Fibroblast of the aortic adventitia (primary cell): ENCODE measurements at places on chromosomes 11 and 22. TPM values are rescaled to one million over a fixed set of nuclear protein-coding genes. Genes with fewer than 3 reads are reported as not detected.

GRCh38 chr22:49838771-49839717 lies 11.4 kb upstream of the BRD1 start:
- DNase-seq, result no peak

DNA sequence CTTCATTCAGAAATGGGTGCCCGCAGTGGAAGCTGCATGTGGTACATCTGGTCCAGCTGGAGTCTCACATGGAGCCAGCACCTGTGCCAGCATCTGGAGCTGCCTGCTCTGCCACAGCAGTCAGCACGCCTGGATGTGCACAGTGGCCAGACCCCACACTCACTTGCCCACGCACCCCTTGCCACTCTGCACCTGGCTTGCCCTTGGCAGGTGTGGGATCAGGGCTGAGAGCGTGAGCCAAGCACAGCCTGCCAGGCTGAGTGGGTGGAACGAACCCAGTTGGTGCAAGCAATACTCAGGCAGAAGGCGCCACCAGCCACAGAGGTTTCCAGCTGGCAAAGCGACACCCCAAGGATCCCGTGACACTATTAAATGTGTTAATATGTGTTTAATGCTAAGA lies 95.5 kb upstream of the AMOTL1 start:
- DNase-seq, result no peak

DNA sequence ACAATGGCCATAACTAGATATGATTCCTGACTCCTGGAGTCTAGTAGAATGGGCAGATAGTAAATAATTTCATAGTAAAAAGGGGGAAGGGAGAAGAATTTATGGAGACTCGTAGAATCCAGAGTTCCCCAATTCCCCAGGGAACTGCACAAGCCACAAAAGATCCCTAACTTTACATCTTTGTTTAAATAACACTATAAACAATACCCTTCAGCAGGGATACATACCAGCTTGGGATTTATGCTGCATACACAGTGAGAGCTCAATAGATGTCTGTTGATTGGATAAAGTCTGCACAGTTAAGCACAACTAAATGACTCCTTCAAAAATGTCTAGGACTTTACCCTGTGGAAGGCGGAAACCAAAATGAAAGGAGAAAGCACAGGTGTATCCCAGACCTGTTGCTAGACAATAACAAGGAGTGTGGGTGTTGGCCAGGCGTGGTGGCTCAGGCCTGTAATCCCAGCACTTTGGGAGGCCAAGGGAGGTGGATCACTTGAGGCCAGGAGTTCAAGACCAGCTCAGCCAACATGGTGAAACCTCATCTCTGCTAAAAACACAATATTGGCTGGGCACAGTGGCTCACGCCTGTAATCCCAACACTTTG lies 6.8 kb downstream of the SLC35F2 start:
- no peak for DNase-seq

DNA sequence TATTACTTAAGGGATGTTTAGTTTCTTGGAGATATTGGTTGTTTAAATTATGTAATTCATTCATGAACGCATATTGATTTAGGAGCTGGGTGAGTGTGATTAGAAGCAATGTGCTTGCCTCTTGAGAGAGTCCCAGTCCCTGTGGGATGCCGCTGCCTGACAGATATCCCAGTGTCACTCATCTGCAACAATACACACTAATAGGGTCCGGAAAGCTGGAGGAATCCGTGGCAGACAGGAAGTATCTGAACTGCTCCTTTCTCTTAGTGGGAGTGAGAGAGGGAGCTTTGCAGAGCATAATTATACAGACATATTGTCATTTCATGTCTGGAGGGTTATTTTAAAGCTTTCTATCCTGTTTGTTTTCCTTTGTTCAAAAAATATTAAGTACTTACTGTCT lies 17.4 kb downstream of the AMOTL1 start:
- DNase-seq, result no peak

DNA sequence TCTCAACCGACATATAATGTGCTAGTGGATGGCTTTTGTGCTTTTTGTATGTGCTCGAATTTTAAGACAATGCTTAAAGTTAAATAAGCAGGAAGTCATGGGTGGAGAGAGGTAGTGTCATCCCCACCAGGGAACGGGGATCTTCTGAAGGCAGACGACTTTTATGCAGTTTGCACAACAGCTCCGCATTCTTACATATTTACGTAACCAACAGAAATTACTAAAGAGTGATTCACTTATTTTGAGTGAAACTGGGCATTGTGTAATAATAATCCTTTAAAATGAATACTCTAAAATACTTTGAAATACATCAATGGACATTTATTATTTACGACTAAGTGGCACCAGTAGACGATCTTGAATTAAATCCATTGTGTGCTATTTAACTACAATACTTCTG lies 305.1 kb downstream of the CNTN5 start:
- DNase-seq, result peak; percentile 57

- peak; percentile 66 for DNase-seq
Measured at GRCh38 chr11:74468936-74469335, 1.6 kb upstream of the KCNE3 start.

DNA sequence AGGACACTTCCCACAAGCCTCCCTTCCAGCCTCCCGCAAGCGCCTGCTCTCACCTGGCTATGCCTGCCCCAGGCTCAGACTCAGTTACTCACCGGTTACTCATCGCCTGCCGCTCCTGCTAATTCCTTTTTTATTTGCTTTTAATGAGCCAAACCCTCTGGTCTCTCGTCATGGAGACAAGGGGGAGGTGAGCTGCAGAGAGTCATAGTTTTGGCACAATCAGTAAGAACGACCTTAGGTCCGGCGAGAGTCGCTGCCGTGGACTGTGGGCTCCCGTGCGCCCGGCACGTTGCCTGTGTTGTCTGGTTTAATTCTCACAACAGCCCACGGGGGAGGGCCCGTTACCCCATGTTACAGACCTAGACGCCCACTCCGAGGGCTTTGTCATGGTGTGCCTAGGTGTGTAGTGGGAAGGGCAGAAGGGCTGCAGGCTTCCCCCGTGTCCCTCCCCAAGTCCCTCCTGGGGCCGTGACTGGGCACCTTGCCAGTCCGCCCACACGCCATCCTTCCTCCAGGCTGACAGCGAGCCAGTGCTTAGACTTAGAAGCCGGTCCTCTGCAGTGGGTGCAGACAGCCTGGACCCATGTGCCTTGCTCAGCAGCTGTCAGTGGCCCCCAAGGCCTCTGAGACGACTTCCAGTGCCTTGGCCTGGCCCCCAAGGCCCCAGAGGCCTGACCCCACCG lies 42.2 kb downstream of the WNT7B start:
- peak; percentile 65 for DNase-seq

DNA sequence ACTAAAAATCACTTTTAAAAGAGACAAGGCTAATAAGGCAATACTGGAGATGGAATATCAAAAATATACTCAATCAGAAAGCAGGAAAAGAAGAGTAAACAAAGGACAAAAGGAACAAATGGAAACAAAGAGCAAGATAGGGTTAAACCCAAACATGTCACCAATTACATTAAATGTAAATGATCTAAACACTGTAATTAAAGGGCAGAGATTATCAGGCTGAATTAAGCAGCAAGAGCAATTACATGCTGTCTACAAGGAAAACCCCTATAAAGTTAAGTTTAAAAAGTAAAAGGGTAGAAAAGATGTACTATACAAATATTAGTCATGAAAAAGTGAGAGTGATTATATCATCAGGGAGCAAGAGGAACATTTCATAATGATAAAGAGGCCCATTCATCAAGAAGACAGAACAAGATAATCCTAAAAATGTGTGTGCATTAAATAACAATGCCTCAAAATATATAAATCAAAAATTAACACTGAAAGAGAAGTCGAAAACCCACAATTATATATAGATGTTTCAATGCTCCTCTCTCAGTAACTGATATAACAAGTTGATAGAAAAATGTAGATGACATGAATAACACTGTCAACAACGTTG lies 56.8 kb downstream of the ALX4 start:
- DNase-seq, result no peak

GRCh38 chr11:28517621-28518020 lies 409.4 kb downstream of the METTL15 start:
- DNase-seq, result no peak

GRCh38 chr11:128563942-128564641 lies 23.3 kb downstream of the ETS1 start:
- no peak for DNase-seq

DNA sequence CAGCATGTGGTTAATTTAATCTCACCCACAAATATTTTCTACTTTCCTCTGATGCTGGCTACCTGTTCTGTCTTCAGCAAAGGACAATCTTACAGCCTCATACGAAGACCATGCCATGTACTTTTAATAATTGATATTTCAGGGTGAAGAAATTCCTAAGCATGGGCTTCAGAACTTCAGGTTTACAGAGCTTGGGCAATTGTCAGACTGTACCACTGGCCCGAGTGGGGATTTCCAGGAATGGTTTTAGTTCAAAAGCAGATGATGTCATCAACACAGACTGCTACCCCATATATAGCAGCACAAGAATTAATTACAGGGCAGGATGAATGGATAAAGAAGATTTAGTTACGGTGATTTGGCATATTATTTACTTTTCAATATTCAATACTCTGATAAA lies 171.8 kb downstream of the ETS1 start:
- no peak for DNase-seq

- peak; percentile 68 for DNase-seq
Measured at GRCh38 chr11:1073261-1073724, 1.4 kb upstream of the MUC2 start.

DNA sequence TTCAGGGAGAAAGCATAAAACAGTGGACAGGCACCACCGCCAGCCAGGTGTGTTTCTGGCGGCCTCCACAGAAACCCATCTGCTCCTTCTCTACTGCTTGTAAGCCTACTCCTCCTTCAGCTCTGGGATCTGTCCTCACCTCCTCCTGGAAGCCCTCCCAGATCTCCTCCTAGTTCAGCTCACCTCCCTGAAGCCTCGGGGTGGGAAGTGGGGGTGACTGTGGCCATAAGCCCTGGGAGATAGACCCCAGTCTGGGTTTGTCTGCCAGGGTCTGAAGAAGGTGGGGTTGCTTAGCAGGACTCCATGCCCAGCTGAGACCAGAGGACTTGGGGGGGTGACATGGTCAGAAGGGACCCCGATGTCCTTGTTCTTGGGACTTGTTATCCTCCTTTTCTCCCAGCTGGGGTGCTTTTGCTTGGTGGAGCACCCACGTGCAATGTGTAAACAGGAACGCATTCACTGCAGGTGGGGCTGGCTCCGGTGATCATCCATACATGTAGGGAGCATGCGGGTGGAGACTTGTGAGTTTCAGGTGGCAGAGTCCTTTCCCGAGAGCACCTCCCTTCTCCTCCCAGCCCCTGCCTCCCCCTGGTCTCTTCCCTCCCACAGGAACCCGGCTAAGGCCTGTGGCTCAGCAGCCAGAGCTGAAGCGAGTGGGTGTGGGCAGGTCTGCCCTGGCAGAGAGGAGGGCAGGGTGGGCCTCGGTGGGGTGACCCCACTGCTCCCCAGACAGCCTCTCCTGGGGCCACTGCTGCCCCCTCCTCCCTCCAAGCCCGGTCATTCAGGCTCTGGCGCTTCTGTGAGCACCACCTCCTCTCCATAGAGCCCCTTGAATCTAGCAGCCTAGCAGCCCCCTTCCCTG lies 25.9 kb downstream of the MRGPRG start:
- no peak for DNase-seq

- DNase-seq, result no peak
Measured at GRCh38 chr11:117874910-117875381, 1.5 kb downstream of the FXYD6 start.

- DNase-seq, result peak; percentile 85
Measured at GRCh38 chr22:31241936-31242335, 29.8 kb downstream of the LIMK2 start.

DNA sequence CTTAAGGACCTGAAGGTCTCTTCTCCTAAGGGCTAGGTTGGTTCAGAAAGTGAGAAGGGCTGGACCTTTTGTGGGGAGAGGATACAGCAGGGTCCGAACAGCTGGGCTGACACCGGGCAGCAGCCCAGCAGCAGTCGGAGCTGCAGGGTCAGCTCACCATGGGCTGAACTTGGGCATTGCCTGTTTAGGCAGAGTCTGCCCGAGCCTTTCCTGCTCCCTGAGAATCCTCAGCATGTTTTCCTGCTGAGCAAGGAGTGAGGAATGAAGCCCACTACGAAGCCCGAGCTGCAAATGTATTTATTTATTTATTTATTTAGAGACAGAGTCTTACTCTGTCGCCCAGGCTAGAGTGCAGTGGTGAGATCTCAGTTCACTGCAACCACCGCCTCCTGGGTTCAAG lies 83.9 kb downstream of the PTPRJ start:
- DNase-seq, result peak; percentile 68

- DNase-seq, result no peak
Measured at GRCh38 chr11:7543302-7543701, 29.5 kb downstream of the PPFIBP2 start.

GRCh38 chr11:69637941-69638871 lies 2.8 kb upstream of the CCND1 start:
- DNase-seq, result peak; percentile 70

DNA sequence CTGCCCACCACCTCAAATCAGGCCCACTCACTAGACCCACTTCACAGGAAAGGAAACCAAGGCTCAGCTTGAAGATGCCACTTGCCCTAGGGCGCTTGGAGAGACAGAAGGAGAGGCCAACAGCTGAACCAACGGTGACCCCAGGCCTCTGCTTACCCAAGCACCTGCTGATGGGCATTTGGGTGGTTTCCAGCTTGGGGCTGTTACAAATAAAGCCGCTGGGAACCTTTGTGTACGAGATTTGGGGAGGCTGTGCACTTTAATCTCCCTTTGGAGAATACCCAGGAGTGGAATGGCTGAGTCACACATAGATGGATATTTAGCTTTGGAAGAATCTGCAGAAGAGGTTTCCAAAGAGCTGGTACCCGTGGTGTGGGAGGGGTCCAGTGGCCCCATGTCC lies 50.9 kb upstream of the LINC01488 start:
- peak; percentile 42 for DNase-seq

GRCh38 chr22:35148866-35149548 lies 83.0 kb downstream of the ISX start:
- DNase-seq, result no peak

DNA sequence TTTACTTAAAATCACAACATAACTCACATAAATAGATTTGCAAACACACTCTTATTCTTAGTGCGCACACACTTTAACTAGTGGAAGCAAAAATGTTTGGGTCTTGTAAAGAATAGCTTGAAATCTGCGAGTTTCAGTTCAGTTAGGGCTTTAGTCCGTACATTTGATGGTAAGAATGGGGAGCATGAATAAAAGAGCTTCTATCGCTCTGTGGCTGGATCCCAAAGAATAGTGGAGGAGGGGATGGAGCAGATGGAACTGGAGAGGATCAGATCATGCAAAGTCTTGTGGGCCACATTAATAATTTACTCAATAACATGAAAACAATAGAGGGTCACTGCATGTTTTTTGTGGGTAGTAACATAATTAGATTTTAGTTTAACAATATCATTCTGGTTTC lies 44.3 kb downstream of the DNHD1 start:
- DNase-seq, result no peak

The LRRC51 gene
- total RNA-seq, result 0.98 and 8.9 TPM in 2 replicates

The GP1BB gene
- total RNA-seq, result 2.1 and 20.1 TPM in 2 replicates

The SAA2 gene
- total RNA-seq, result not detected in 2 replicates

The BEST1 gene
- total RNA-seq, result 3.1 and 3.4 TPM in 2 replicates

The NCF4 gene
- not detected in 2 replicates for total RNA-seq

The AGBL2 gene
- 0.90 and 1.4 TPM in 2 replicates for total RNA-seq

The ZBTB16 gene
- total RNA-seq, result 0.27 and 0.41 TPM in 2 replicates

The SERPING1 gene
- 64.9 and 77.0 TPM in 2 replicates for total RNA-seq
